ENCODE measurements at places on chromosomes 5 and 9.

- DNase-seq: no peak
These were observed 13.9 kb upstream of the BASP1 start for GRCh38 chr5:17203329-17204132.

DNA sequence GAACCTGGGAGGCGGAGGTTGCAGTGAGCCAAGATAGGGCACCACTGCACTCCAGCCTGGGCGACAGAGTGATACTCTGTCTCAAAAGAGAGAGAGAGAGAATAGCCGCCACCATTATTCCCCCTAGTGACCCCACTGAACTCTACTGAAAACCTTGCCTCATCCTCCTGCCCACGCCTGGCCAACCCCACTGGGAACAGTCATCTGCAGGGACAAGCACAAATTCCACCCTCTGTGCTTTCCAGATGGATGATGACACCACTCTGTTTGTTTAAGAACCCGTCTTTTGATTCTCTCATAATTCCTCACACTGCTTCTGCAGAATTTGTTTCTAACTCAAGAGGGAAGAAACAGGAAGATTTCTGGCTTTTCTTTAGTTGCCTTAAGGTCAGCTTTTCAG, 12.2 kb downstream of the BHMT2 start:
- no peak for DNase-seq

DNA sequence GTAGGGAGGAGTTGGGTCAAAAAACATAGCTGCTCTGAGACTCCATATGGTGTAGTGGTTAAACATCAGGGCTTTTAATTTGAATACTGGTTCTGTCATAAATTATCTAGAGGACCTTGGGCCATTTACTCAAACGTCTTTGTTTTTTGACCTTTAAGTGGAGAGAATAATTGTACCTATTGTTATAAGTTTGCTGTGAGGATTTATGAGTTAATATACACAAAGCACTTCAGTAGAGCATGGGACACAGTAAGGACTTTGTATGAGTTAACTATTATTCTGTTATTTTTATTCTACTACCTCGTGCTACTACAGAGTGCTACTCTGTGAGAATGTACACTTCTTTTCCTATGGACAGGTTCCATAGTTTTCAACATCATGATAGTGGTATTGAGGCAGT, 123.7 kb upstream of the TNC start:
- no peak for DNase-seq

- no peak for DNase-seq
These were observed 763 bp downstream of the FGD3 start for GRCh38 chr9:92948038-92948534.

GRCh38 chr9:2018162-2018643, 3.1 kb downstream of the SMARCA2 start:
- DNase-seq: no peak

DNA sequence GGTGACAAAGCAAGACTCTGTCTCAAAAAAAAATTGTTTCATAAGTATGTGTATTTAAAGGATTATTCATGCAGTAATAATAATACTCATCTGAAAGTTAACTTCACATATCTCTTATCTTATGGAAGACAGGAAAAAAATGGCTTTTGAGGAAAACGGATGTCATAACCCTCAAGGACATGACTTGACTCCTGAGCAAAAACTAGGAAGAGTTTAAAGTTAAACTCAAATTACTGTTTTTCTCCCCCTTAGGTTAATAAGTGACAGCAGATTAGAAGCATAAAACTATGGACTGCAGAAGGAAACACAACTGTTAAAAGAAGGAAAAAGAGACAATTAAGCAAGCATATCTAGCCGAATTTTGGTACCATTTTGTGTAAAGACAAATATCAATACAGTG, 16.5 kb downstream of the DHX29 start:
- DNase-seq: no peak

GRCh38 chr9:37200433-37201005, 80.1 kb downstream of the ZCCHC7 start:
- DNase-seq: peak; percentile 50

DNA sequence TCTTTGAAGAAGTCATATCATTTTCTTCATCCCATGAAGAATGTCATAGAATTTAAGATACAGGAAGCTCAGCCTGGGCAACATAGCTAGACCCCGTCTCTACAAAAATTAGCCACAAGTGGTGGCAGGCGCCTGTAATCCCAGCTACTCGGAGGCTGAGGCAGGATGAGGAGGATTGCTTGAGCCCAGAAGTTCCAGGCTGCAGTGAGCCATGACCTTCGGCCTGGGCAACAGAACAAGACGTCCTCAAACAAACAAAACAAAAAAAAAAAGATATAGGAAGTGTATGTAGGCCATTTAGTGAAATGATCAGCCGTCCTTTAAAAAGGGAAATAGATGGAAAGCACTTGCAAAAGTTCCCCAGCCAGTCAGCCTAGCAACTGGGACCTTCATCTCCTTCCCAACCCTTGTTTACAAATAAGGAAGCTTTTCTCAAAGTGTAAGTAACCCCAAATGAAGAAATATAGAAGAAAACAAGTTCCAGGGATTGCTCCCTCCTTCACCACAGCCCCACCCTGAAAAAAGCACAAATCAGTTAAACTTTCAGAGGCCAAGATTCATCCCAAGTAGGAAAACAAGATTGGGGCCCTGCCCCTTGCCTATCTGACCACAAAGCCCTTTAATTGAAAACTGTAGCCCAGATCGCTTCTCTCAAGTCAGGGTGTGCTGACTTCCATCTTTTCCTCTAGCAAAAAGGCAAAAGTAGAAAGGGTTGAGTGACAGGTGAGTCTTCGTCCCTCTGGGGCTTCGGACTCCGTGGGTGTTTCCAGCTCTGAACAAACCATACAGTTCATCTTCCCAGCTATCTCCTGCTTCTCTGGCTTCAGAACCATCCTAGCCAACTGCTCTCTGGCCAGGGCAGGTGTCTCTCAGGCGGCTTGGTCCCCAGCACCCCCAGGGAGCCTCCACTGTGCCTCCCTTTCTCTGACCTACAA, 1.2 kb downstream of the SLC31A2 start:
- no peak for DNase-seq

- no peak for DNase-seq
These were observed 168.2 kb downstream of the DAB2IP start for GRCh38 chr9:121819428-121820231.

DNA sequence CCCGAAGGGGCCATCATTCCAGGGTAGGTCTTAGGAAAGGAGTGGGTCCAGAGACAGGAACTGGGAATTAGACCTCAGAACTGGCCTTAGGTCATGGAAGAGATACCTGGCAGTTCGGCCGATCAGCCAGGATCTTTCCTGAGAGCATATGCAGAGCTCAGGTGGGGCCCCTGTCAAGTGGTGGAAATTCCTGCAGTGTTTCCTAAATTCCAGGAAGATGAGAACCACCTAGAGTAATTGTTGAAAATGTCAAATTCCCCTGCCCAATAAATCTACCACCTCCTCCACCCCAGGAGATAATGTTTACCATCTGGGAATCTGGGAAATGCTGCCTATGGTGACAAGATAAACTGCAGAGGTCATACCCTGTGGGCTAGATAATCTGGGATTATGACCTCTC, 14.6 kb downstream of the TMEM171 start:
- DNase-seq: no peak

DNA sequence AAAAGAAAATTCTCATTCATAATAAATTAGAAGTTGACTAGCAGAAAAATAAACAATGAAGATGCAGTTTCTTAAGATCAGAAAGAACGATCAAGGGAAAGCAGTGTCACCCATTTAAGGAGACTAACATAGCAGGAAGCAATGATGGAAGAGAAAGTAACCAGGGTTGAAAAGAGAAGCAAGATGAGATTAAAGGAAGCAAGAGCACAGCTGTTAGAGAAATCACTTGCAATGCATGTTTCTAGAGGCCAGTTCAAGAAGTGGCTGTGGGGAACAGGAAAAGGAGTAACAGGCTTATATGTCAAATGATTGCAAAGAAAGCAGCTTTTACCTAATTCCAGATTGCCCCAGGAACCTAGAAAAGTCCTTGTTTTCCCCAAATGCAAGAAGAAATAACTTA, 46.8 kb upstream of the SLC1A1 start:
- no peak for DNase-seq

DNA sequence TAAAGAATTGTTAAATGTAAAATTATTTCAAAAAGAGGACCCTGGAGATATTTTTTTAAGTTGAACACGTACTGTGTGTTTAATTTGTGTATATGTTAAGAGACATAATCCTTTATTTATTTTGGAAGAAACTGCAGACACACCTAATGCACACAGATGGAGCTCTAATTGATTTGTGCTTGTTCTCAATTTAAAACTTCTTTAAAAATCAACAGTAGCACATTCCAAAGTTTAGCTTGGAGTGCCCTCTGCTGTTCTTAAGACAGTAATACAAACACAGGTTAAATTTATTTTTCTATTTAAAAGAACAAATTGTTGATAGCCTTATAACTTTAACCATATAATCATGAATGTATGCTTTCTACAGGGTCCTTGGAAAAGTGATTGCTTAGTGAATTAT, 277.6 kb upstream of the ADAMTS16 start:
- DNase-seq: peak; percentile 24

GRCh38 chr5:16690243-16690852, 73.6 kb upstream of the RETREG1 start:
- DNase-seq: no peak

- DNase-seq: no peak
These were observed 317.4 kb upstream of the SGCD start for GRCh38 chr5:156009583-156009982.

DNA sequence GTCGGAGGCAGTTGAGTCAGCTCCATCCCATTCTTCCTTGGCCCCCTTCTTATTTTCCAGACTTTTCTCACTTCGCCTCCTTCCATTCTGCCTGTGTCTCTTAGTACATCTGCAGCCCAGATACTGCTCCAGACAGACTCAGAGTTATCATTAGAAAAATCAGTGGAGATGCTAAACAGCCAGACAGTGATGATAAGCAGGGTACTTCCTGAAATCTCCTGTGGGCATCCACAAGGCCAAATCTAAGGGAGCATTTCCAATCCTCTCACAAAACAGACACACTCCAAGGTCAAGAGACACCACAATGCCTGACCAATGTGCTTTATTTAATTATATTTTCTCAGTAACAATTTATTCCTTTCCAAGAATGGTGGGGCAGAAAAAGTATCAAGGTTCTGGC, 14.5 kb upstream of the RLN1 start:
- no peak for DNase-seq

DNA sequence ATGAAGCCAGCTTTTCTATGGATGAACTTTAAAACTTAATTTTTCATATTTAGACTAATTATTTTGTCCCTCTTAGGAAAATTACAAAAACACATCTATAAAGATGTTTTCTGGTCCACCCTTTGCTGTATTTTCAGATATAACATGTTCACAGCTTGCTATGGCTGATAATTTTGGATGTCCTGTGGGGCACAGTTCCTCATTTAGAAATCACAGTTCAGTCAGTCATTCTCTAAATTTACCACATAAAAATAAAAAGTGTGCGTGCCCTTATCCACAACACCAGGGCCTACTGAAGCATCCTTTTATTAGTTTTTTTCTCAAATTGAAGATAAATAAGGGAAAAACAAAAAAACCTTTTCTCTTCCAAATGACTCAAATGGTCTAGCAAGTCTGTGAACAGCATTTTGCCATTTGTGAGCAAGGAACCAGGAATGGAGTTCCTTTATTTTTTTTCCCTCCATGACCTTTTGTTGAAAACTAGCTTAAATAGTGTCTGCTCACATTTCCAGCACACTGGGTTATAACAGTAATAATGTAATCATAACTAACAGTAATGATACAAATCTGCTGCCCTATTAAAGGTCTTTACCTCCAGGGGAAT, 87.1 kb downstream of the CEMIP2 start:
- no peak for DNase-seq

- no peak for DNase-seq
These were observed 41.6 kb upstream of the LCP2 start for GRCh38 chr5:170338933-170339779.

Data from retinal pigment epithelial cell (primary cell).